Fibroblast of upper back skin (primary cell): ENCODE measurements at places on chromosomes 1 and 21.

- DNase-seq, result no peak
Observed at GRCh38 chr1:13760921-13761320, 60.9 kb downstream of the PRDM2 start.

DNA sequence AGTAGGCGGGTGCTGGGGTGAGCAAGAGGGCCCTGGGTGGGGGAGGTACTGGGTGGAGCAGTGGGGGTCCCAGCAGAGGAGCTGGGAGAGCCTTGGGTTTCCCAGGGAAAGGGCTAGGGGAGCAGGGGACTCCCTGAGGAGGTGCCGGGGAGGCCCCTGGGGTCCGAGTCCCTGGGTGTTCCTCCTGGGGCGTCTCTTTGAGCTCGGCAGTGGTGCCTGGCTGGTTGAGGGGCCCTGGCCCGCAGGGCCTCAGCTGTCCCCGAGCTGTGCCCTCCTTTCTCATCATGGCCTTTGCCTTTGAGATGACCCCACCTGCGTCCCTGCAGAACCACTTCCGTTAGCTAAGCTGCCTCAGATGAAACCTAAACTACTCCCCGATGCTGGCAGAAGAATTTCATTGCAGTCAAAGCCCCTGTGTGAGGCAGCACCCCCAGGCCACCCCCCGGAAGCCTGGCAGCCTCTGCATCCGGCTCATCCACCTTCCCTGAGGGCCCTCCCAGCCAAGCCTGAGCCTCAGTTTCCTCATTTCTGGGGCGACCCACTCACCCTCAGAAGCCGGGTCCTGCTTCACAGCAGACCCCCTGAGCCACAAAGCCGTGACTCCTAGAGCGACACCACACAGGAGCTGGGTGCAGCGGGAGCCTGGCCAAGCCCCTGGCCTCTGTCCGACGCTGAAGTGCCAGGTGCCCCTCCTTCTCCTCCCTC, 43.5 kb upstream of the TRAPPC10 start:
- DNase-seq, result no peak

- DNase-seq, result no peak
Observed at GRCh38 chr1:235631816-235632215, 17.8 kb downstream of the GNG4 start.

DNA sequence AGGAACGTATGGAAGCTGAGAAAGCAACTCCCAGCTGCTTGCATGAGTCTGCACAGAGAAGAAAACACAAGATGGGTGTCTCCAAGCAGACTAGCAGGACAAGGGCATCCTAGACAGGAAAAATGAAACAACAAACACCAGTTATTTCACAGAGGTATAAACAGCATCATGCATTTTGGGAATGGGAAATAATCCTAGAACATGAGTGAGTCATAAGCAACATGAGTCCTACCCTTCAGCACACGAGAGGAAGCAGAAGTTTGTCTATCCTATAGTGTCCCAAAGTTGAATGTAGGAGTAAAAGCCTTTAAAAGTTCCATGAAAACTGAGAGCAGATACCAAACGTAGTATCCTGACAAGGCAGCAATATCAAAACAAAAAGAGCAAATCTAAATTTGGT, 11.3 kb upstream of the FRRS1 start:
- no peak for DNase-seq

GRCh38 chr1:21672478-21673276, 3.5 kb upstream of the RAP1GAP start:
- DNase-seq, result peak; percentile 68

DNA sequence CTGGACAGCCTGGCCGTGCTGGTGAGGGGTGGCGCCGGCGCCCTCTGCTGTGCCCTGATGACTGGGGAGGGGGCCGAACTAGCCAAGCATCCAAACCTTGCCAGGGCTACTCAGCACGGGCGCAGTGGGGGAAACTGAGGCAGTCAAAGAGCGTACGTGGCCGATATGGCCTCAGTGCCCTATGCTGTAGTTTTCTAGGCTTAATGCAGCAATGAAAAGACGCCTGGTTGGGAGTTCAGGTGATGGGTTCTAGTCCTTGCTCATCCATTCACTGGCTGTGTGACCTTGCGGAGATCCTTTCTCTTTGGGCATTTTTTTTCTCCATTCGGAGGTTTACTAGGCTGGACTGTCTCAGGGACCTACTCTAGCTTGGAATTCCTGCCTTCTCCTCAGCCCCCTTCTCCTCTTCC, 822 bp downstream of the MTX1 start:
- DNase-seq, result no peak

DNA sequence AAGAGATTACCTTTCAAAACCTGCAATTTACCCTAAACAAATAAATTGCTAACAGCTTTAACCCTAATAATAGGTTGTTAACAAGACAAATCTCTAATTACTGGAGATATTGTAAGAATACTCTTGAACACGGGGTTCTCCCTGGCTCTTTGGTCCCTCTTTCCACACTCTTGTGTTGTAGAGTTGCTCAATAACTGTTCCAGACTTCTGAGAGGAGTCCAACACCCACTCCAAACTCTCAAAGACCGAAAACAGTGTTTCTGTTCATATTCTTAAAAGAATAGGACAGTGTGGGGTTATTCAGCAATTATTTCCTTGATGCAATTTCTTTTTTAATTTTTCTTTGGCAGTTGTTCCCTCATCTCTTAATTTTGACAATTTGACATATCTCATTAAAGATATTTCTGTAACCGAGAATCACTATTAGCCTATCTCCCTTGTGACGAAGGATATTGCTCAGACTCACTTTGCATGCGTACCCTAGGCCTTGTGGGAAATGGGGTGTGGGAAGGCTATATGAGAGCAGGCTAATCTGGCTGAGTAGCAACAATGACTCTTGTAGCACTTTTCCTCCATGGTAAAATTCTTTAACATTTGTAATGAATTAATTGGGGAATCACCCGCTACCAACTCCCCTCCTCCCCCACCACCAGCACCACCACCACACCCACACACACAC, 90.7 kb downstream of the SLC25A24 start:
- no peak for DNase-seq

DNA sequence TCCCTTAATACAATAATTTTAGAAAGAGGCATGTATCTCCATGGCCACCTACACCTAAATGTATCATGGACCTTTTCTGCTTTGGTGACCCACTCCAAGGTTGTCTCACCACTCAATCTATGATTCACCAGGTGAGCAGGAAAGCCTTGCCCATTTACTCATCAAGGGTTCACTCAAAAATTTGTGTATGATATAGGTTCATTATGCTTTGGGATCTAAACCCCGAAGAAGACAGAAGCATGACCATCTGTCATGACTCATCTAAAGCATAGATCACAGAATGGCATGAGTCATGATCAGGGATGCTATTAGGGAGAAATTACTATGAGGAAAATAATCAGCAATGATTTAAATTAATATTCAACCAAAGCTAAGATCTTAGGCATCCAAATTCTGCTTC, 38.5 kb downstream of the PYHIN1 start:
- no peak for DNase-seq

DNA sequence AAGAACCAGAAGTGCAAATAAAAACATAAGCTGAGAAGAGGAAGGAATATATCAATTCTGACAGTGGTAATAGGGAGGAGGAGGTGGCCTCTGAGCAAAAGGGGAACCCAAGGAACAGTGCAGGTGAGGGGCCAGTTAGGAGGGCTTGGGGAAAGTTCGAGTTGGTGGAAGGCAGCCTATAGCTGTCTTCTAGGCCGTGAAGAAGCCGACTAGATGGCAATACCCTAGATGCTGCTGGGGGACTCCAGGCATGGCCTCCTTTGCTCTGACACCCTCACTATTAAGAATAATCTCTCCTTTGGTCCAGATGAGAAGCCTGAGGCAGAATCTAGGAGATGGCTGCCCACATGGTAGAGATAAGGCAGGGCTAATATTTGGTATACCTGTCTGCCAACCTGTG, 351.1 kb upstream of the PLXNA2 start:
- DNase-seq, result no peak

GRCh38 chr1:156498432-156499193, 2.0 kb downstream of the MEF2D start:
- no peak for DNase-seq

DNA sequence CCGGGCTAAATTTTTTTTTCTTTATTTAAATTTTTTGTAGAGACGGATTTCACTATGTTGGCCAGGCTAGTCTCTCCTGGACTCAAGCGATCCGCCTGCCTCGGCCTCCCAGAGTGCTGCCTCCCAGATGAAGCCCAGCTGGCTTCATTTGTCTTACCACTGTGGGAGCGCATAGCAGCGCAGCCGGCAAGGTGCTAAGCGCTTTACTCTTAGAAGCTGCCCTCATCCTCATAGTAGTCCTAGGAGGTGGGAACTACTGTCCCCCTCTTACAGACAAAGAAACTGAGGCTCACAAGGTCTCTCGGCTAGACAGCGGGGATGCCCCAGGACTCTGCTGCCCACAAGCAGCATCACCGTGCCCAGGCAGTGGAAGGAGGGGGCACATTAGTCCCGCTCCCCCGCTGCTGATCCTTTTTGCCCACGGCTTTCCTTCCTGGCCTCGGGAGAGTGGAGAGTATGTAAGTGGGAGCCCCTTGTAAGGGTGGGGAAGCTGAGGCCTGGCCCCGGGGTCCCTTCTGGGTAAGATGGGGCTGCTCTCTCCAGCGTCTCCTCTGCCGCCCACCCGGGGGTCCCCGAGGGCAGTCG, 726 bp downstream of the TMEM54 start:
- DNase-seq, result no peak

GRCh38 chr1:20696397-20697333, 21.1 kb downstream of the KIF17 start:
- peak; percentile 93 for DNase-seq

DNA sequence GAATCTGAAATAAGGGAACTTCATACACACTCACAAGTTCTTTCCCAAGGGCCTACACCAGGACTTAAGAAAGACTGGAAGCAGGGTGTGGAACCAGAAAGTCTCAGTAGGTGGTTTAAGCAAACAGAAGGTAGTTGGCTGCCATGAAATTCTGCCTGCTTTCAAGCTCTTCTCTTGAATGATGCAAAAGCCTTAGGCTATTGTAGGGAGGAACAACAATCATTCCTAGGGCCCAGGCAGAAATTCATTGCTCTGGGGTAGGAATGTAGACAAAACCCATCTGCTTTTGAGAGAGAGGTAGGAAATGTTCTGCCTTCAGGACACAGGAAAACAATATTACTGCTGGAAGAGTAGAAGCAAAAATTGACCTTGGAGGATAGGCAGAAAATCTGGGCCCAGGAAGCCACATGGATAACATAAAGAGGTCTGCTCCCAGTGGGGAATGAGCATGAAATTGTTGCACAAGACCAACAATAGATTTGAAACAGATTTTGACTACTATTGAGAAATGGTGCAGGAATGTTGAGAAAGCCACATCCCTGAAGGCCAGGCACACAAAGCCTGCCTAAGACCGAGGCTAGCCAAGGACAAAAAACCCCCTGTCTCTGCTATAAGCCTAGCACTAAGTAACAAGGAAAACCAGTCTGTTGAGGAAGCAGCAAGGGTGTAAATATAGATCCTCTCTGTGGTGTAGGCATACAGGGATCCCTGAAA, 22.7 kb upstream of the SFT2D2 start:
- peak; percentile 98 for DNase-seq

DNA sequence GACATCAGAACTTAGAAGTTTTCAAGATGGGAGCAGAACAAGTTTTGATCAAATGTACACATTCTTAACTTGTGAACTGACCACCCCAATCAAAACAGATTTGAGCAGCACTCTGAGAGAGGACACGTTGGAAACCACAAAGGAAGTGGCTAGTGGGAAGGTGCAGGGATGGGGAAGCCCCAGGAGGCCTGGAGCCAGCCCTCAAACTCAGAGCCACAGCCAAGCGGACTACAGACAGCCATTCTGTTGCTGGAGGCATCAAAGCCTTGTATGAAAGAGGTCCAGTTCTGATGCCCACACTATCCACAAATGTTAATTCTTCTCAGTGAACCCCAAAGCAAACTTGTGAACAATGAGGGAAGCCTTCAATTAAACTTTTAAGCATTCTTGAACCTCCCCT, 143.6 kb upstream of the RAB4A start:
- DNase-seq, result peak; percentile 36

DNA sequence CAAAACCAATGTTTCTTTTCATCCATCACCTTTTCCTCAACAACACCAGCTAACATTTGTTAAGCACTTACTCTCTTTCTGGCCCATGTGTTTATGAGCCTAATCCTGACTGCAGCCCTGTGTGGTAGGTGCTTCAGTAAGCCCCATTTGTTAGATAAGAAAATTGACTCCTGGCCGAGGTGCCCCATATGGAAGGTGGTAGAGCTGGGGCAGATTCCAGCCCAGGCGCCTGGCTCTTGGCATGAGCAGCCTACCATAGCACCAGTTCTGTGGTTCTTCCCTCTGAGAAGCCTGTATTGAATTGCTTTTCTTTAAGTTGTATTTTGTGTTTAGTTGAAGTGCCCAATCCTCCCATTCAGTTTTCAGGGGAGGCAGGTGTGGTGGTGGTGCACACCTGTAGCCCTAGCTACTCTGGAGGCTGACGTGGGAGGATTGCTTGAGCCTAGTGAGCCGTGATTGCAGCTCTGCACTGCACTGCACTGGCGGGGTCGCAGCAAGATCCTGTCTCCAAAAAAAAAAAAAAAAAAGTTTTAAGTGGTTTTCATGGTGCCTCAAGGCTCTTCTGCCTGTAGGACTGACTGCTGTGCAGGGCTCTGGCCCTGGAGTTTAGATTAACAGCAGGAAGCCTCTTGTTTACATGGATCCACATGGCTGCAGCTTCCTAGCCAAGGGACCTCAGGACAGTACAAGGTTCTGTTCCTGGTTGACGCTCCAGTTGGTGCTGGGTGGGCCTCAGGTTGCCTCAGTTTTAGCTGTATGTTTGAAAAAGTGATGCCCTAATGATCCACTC, 125.9 kb downstream of the MRPS6 start:
- DNase-seq, result no peak

DNA sequence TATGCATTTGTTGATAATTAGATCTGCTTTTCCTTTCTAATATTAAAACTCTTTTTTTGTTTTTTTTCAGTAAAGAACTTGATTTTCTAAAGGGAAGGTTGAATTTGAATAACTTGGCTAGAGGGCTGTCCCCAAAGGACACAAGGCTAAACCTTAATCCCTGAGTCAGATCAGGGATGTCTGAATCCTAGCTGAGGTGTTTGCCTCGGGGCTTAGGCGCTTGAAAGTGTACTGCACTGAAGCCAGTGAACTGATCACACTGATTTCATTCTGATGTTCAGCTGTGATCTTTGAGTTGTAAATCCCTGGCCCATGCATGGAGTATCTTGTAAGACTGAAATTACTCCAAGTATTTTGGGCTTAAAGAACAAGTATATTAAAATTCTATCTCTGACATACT, 42.8 kb downstream of the MTR start:
- DNase-seq, result no peak

DNA sequence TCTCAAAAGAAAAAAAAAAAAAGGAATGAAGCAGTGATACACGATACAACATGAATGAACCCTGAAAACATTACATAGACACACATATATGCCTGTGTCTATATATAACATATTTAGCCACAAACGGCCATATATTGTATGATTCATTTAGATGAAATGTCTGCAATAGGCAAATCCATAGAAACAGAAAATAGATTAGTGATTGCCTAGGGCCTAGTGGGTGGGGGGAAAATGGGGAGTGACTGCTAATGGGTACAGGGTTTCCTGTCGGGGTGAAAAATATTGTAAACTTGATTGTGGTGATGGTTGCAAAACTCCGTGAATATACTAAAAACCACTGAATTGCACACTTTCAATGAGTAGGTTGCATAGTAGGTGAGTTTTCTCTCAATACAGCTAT, 6.0 kb upstream of the H6PD start:
- peak; percentile 88 for DNase-seq
